NB4 (cell line): ENCODE measurements at places on chromosomes 6 and 20.

GRCh38 chr20:54123587-54124180 lies 50.1 kb downstream of the CYP24A1 start:
- no peak for DNase-seq

DNA sequence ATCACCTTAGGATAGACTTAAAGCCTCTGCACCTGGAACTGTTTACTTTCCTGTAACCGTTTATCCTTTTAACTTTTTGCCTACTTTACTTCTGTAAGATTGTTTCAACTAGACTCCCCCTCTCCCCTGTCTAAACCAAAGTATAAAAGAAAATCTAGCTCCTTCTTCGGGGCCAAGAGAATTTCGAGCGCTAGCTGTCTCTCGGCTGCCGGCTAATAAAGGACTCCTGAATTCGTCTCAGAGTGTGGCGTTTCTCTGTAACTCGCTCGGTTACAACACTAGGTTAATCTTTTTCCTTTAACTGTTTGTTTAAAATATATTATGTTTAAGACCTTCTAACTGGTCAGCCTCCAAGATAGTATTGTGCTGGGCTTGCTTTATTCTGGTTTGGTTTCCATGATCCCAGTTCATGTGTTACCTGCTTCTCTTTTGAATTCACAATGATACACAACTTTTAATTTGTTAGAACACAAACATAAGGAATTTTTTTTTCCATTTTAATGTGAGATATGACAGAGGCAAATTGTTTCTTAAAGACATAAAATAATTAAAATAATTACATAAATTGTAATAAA lies 8.7 kb upstream of the NQO2 start:
- no peak for DNase-seq

GRCh38 chr6:168518867-168519266 lies 77.9 kb downstream of the SMOC2 start:
- DNase-seq: no peak

- no peak for DNase-seq
Measured at GRCh38 chr6:96812077-96812703, 25.1 kb downstream of the GPR63 start.

DNA sequence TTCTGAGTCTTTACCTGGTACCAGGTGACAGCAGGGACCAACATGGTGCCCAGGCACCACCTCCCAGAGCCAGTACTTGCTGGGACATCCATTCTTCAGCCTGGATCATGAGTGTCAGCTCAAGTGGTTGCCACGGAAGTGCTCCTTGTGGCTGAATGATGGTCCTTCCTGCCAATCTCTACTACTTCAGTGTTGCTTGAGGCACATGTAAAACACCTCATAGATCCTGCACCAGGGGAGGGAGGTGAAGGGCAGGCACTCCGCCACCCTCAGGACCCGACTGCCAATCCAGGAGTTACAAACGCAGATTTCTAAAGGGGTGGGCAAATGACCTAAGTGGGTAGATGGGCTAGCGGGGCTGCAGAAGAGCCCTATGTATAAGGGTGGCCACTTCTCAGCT lies 226.0 kb downstream of the PREX1 start:
- no peak for DNase-seq
